ENCODE measurements at places on chromosomes 2 and 18.

DNA sequence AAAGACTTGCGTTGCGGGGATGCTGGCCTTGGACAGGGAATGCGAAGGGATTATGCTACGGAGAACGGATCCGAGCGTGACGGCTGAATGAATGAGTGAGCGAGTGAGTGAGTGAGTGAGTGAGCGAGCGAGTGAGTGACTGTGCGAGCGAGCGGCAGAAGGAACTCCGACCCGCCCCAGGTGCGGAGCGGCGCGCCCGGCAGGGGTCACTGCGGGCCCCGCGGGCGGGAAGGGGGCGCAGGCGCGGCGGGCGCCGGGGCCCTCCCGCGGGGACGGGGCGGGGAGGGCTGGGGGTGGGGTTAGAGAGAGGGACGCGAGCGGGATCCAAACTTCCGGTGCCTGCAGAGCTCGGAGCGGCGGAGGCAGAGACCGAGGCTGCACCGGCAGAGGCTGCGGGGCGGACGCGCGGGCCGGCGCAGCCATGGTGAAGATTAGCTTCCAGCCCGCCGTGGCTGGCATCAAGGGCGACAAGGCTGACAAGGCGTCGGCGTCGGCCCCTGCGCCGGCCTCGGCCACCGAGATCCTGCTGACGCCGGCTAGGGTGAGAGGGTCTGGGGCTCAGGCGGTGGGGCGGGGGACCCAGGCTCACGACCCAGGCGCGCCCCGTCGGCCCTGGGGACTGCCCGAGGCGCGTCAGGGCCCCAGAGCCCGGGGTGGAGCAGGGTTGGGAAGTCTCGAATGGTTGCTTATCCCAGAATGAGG is at the start of gene ITM2C:
Gene ITM2C (plus strand): TSS at position 338 of the 702 bp plus-strand sequence. CDS start 84 bp downstream, at position 422.
- no peak for DNase-seq

GRCh38 chr2:132652474-132652873 is 17.5 kb downstream of the LYPD1 start:
- DNase-seq, result no peak

GRCh38 chr2:80874374-80874773 is 569.8 kb upstream of the LRRTM1 start:
- DNase-seq, result no peak

DNA sequence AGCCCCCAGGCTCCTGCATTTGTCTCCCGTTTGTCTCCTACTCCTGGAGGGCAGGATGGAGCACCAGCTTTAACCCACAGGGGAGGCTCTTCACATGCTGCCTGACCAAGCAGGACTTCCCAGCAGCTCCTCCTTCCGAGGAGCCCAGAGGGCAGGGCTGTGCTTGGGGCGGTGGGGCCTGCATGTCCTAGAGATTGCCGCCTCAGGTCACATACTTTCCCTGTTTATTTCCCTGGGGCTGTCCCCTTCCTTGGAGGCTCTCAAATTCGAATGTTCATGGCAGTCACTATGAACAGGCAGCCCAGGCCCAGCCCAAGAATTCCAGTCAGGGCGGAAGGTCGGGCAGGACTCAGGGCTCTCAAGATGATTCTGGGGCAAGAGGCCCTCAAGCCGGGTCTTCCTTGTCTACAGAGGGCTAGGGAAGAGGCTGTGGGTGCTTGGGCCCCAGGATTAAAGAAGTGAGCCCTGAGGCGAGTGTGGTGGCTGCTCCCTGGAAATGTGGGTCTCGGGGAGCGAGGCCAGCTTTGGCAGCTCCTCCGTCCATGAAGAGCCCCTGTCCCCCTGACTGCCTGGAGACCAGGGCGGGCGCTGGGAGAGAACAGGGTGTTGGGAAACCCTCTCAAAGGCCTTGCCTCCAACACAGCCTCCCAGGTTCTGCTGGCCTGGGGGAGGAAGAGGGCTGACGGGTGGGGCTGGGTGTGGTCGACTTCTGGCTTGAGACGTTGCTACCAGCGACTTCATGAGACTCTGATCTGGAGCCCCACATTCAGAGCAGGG is 48.9 kb upstream of the HPCAL1 start:
- DNase-seq, result no peak

DNA sequence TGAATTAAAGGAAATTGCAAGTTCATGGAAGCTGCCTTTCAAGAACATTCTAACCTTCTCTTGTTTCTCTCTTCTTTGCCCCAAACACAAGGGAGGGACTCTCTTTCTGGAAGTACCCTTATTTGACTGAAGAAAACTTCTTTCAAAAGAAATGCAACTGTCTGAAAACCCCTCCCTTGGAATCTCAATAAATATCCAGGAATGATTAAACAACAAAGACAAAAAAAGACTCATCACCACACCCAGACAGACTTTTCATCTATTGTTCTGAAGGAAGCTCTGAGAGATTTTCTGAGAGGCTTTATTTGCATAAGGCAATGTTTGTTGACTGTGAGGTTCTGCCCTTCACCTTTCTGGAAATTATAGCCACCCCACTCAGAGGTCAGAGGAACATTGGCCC is 1260.9 kb downstream of the LRP1B start:
- DNase-seq, result no peak

DNA sequence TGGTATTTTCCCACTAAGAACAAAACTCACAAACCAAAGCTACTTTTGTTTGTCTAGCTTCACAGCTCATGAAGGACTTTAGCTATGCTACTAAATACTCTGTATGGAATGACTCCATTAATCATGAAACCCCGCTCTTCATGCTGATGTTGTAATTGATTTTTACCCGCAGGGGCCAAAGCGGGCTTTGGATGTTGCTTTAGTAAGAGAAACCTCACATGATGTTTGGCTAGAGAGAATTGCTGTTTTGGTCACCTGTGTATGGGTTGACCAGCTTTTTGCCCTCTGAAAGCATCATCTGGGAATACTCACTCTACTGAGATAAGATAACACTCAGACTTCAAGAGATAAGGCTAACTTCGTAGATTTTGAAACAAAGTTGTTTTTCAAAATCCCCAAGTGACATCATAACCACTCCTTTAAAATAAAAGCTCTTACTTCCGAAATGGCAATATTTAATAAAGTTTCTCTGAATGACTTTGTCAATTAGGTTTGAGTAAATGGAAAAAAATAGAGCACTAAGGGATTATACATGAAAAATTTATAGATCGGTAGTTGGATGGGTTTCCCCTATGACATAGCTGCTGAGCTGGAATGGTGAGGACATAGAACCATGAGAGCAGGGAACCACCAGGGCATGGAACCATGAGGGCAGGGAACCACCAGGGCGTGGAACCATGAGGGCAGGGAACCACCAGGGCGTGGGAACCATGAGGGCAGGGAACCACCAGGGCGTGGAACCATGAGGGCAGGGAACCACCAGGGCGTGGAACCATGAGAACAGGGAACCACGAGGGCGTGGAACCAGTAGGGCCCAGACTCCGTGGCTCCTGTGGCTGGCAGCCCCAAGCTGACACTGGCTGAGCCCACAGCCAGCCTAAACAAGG is 31.9 kb downstream of the ACKR3 start:
- no peak for DNase-seq

DNA sequence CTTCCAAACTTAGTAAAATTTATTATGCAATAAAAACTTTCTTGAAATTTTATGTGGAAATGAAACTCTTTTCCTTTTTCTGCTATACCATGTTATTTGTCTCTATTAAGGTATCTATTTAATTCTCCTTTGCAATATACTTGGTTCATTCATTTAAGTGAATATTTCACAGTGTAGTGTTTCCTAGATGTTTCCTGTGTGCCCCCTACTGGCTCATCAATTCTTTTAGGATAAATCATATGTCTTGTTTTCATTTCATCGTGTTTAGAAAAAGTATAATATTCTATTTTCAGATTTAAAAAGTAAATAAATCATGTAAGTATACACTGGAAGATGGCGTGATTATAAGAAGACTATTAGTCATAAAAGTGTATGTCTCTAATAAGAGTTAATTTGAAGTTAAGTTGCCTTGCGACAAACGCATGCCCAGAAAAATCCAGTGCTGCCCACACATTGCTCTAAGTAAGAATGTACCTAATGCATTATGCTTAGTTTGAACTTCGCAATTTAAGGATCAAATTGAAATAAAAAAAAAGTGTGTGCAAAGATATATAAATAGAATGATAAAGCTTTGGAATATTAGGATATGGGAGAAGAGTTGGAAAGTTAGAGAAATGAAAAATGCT is 525.4 kb downstream of the KCNJ3 start:
- no peak for DNase-seq

DNA sequence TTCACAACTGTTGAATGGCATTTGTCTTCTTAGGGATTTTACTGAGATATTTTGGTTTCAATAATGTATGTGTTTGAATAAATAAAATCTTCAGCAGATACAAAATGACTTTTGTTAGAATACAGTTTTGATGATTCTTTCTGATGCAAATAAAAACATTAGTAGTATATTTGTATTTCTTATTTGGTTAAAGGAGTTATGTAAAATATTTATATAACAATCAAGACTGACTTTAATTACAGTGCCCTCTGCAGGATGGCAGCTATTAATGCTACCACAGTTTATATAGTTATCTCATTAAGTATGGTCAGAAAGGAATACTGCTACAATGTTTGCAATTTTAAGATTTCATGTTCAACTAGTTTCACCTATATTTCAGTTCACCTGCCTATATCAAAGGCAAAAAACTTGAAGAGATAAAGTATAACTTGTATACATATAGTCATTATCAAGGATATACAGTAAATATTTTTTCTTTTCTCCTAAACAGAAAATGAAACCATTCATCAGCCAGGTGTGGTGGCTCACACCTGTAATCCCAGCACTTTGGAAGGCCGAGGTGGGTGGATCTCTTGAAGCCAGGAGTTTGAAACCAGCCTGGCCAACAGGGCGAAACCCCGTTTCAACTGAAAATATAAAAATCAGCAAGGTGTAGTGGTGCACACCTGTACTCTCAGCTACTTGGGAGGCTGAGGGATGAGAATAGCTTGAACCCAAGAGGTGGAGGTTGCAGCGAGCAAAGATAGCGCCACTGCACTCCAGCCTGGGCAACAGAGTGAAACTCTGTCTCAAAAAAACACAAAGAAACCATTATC is 19.8 kb downstream of the ARL5A start:
- no peak for DNase-seq

GRCh38 chr18:38940863-38941531 is 1375.4 kb upstream of the CELF4 start:
- no peak for DNase-seq

DNA sequence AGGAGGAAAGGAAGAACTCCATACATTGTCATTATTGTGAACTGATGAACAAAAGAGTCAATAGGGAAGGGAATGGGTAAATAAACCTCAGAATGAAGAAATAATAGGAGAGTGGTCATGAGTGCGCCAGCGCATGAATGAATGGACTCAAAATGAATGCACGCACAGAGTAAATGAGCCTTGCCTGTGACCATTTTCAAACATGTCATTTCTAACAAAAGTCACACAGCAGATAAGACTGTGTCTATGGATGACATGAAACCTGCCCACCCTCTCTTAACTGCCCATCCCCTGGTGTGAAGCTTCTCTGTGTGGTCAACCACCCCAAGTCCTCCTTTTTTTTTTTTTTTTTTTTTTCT is 121.1 kb upstream of the TEX51 start:
- DNase-seq, result no peak

All from thoracic aorta (tissue), 2 donors.